ENCODE measurements at places on chromosomes 13 and 19.
A peak's percentile ranks its signal among the peaks of the same experiment; 100 is the strongest.

GRCh38 chr19:45146741-45147205, 14.0 kb downstream of the NKPD1 start:
- ATAC-seq, result no peak

- no peak for ATAC-seq
These were observed 345.8 kb downstream of the TBC1D4 start for GRCh38 chr13:75136151-75136550.

DNA sequence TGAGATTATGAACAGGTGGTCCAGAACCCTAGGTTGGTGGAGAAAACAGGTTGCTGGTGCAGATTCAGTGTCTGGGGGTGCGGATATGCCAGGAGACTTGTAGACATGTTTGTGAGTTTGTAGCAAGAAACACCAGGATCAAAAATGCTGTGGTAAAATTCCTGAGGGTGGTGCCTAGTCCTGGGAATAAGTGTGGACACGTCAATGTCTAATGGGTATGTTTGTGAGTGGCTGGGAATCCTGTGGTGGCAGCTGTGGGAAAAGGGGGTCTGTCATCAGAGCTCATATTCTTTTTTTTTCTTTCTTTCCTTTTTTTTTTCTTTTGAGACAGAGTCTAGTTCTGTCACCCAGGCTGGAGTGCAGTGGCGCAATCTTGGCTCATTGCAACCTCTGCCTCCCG, 7.2 kb downstream of the ZNF708 start:
- ATAC-seq, result no peak

DNA sequence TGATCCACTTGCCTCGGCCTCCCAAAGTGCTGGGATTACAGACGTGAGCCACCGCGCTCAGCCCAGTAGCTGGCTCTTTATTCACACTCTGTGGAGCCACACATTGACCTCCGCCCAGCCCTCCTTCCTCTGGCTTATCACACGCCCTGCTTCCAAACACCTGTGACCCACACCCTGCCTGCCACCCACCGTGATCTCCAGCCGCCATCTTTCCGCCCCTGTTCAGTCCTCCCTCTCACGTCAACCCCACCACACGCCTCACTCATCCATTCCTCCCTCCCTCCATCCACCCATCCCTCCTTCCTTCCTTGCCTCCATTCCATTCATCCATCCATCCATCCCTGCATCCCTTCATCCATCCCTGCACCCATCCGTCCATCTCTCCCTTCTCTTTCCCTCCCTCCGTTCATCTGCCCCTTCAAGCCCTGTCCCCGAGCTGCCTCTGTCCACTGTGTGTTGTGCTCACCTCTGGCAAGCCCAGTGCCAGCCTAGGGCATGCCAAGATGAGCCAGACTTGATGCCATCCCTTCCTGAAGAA, 17.6 kb downstream of the ZNF296 start:
- peak; percentile 7 for ATAC-seq

GRCh38 chr19:8592231-8593009, 15.2 kb upstream of the MYO1F start:
- ATAC-seq, result peak; percentile 79

All from SK-N-SH treated with all-trans-retinoic acid at 6 μM for 48 hours (cell line).